Mesothelial cell of epicardium (in vitro differentiated cells): ENCODE measurements at places on chromosomes 11 and 22.

- no peak for DNase-seq
These were observed 126.5 kb downstream of the RASSF10 start for GRCh38 chr11:13135385-13136271.

DNA sequence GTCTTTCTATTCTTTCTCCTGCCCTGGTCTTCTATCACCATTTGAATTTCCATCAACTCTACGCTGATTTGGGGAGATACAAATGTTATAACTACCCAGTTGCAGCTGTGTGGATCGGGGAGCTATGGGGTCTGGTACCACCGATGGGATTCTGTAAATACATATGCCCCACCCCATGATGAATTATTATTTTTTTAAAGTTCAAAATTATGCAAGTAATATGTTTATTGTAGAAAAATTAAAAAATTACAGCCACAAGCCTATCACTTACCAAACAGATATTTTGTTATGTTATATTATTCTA, 52.4 kb upstream of the CLMP start:
- no peak for DNase-seq

DNA sequence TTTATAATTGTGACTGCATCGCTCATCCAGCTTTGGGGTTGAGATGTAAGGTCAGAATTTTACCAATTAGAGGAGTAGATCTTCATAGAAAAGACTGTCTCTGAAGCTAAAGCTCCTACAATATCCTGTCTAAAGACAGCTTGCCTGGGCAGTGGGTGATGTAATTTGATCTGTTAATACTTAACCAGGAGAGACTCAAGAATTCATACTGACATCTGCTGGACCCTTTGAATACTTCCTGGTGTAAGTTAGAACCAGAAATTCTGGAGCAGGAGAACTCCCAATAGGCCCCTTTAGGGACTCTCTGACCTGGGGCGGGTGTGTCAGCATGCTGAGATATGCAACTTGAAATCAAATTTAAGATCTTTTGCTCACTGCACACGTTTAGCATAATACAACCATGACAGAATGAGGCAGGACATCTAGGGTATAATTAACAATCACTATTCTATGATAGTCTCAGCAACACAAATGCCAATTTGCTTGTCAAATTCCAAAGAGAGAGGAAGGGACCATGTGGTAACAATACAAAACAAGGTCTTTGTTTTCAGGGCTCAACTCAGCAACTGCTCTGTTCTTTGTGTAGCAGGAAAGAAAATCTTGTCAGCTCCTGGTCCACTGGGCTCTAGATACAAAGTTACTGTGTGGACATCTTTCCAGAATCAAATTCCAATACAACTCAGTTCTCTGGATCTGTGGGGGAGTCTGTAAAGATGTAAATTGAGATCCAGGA, 143.9 kb downstream of the INSC start:
- no peak for DNase-seq

DNA sequence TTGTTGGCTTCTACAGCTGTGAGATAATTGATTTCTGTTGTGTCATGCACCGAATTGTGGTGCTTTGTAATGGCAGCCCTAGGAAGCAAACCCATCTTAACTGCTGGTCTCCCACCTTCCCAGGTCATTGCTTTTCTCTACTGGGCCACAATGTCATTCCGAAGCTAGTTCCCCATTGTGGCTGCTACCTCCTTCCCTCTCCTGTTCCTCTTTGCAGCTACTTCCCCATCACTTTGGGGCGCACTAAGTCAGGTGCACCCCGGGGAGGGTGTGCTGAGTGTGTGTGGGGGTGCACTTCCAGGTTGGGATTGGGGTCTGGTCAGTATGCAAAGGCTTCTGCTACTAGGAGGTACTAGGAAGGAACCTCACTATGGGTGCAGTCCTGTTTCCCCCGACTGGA, 109.3 kb downstream of the ST3GAL4 start:
- no peak for DNase-seq

- peak; percentile 19 for DNase-seq
These were observed 20.4 kb downstream of the FXYD6 start for GRCh38 chr11:117855912-117856651.

GRCh38 chr11:96481771-96482170, 92.0 kb downstream of the JRKL start:
- no peak for DNase-seq

GRCh38 chr11:33043221-33043830, 4.0 kb downstream of the TCP11L1 start:
- no peak for DNase-seq

- DNase-seq: no peak
These were observed 75.4 kb downstream of the TRPC6 start for GRCh38 chr11:101508370-101508769.

DNA sequence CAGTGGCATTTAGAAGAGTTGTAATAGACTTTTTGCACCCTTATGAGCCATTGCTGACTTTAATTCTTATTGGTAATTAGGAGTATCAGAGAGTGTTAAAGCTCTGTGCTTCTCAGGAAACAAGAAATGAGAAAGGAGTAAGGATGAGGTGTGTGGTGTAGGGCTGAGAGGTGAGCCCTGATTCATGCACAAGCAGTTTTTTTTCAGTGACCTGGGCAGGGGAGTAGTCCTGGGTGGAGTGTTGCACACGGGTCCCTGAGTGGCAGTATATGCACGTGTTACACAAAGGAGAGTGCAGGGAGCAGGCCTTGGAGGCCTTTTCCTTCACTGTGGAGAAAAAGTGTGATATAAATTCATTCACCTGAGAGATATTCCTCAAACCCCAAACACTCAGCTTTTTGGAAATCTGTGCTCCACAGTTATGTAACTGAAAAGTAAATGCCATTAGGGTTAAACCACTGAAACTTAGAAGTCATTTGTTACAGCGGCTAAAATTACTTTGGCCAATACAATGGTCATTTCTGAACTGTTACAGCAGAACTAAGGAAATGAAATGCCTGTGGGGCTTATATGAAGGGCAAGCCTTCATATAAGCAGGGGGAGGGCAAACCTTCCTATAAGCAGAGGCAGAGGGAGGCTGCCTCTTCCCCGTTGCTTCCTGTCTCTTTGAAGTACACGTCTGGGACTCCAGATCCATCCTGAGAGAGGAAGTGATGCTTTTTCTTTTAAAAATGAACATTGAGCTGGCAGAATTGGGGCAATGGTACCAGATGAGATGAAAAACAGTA, 62.6 kb upstream of the OLFML1 start:
- no peak for DNase-seq

DNA sequence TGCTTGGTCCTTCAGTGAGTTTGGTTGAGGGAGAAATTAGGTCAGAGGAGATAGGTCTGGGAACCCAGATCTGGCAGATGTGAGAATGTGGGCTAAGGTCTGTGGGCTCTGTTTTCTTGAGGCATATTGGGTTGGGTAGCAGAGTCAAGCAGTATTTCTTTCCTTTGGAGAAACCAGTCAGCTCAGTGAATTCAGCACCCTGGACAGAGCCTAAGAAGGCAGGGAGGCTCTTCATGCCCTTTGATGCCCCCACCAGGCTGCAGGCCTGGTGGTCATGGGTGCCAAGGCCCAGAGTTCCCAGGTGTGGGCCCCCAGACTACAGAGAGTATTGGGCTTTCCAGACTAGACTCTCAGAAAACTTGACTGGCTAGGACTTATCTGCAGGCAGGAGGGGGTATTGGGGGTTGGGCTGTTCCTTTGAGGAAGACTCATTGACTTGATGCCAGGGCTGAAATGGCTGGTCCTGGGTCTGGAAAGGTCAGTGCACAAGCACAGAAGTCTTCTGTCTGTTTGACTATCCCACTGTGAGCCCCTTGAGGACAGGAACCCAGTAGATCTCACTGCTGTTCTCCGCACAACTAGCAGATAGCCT, 45.3 kb upstream of the NECTIN1 start:
- DNase-seq: peak; percentile 53

GRCh38 chr11:112051768-112052167, 22.0 kb downstream of the PIH1D2 start:
- no peak for DNase-seq

DNA sequence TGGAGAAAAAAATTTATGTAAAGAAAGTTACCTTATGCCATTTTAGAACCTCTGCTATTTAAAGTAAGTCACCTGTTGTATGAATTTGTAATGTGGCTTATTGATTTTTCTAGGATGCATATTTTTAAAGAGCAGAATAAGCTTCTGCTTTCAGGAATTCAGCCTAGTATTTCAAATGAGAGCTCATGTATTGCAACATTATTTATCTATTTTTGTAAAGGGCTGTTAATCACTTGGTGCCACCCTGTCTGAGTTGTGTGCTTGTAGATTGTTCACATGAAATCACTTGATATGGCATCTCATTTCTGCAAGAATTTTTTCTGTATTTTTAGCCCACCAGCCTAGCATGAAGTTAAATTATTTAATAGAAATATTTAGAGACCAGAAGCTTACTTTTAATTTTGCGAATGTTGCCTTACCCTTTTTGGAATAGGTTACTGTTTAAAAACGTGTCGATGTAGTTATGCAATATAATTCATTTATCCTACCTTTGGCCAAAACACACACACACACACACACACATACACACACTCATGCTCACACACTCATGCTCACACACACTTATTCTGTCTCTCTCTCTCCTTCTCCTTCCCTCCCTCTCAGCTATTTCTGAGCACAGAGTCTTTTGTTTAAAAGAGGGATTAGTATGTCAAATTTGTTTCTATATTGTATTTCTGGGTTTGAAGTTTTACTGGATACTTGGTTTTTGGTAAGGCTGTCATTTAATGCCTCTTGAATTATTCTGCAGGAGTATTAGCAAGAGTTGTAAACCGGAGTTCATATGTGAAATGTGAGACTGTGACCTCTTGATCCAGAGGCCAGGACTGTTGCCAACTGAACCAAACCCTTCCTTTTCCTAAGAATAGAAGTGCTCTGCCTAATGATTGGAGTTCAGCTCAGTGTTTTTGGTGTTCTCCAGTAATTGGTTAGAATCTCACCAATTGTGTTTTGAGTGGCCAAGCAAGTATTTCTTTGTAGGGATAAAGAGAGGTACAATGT, 34.4 kb downstream of the YAP1 start:
- DNase-seq: no peak

GRCh38 chr11:15341587-15341986, 226.9 kb downstream of the INSC start:
- DNase-seq: no peak

DNA sequence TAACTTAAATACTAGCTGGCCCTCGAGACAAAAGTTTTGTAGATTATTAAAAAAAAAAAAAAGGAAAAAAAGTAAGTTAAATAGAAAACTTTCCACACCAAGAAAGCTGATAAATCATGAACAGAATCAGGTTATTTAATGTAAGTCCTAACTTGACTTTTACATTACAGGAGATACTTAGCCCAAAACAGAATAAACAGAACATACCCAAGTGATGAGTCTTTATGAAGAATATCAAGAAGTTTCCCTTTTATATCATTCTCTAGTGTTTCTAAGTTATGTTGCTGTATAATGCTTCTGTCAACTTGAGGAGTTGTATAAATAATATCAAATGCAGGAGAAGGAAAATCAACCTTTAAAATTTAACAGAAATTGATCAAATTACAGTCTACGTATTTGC, 44.5 kb upstream of the RPS13 start:
- DNase-seq: no peak

GRCh38 chr11:70122490-70123198, 44.5 kb downstream of the ANO1 start:
- DNase-seq: no peak

GRCh38 chr11:83711106-83711527, 424.9 kb upstream of the CCDC90B start:
- DNase-seq: no peak

- no peak for DNase-seq
These were observed 6.9 kb upstream of the CHORDC1 start for GRCh38 chr11:90229791-90230190.

DNA sequence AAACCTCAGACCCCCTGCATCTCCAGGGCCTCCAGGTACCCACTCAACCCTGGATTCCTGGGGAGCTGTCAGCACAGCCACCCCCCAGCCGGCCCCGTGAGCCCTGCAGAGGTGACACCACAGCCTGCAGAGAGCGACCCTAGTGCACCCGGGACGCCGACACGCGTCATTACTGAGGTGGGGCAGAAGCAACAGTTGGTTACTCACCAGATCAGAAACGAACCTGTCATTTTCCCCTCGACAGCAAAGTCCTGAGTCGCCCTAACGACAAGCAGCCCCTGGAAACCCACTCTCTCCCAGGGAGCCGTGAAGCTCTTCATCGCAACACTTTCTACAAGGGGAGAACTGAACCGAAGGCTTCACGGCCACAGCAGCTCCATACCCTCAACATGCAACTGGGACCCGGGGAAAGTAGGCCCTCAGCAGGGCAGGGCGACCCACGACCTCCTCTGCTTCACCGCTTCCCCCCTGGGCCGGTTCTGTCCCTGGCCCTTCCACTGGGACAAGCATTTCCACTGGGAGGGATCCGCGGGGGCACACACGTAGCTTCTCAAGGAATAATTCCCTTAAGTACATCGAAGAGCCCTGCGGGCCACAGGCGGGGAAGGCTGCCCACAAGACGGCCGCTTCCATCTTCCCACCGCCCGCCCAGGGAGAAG, 1.6 kb downstream of the BRD1 start:
- no peak for DNase-seq

DNA sequence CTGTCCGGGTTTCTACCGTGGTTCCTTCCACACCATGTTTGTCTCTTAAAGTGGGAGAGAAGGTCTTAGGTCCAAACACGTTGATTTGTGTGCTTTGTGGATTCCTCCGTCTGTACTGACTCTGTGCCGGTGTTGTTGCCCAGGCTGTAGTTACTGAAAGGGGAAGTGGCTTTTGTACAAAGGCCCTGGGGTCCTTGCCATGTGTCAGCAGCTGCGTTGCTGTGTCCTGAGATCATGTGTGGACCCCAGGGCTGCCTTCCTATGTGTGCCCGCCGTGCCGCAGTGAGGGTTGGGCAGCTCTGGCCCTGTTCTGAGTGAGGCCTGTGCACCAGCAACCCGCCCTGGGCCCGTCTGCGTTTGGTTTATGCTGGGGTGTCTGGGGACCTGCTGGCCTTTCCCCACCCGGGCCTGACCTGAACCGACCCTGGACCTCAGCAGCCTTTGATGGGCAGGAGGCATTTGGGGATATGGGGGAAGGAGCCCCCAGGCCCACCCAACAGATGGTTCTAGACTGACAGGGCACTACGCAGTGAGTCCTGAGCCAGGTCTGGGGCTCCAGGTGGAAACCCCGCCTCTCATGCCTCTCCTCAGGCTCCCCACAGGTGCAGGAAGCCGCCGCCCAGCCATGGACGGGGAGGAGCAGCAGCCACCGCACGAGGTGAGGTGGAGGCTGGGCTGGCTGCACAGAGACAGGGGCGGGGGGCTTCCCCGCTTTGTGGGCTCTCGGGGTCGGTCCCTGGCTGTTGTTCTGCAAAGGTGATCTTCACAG, 6.9 kb downstream of the TRABD start:
- DNase-seq: no peak

GRCh38 chr11:60498399-60498798, 5.8 kb downstream of the MS4A12 start:
- no peak for DNase-seq

GRCh38 chr11:114084414-114084813, 24.9 kb downstream of the ZBTB16 start:
- no peak for DNase-seq

GRCh38 chr22:38203855-38204514, 2.2 kb downstream of the MAFF start:
- DNase-seq: no peak
